Occipital lobe (tissue), 3 donors: ENCODE measurements at places on chromosomes 3 and 15. TPM values are rescaled to one million over a fixed set of nuclear protein-coding genes. Genes with fewer than 3 reads are reported as not detected.

DNA sequence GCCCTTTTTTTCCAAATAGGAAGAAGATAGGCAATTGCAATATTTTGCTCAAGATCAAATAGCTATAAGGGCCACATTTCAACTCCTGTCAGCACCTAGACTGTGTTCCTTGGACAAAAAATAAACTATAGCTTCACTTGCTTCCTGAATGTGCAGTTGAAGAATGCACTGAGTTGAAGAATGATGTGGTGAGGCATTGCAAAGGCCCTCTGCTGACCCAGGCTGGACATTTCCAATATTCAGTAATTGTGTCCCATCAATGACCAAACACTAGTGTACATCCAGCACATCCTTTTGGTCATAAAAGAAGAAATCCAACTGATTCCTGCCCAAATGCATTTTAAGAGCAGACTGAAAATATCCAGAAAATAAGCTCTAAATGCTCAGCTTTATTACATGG lies 424.8 kb upstream of the TGFBR2 start:
- no peak for DNase-seq

- no peak for DNase-seq
These were observed 1353.1 kb downstream of the ZPLD1 start for GRCh38 chr3:103787879-103788278.

DNA sequence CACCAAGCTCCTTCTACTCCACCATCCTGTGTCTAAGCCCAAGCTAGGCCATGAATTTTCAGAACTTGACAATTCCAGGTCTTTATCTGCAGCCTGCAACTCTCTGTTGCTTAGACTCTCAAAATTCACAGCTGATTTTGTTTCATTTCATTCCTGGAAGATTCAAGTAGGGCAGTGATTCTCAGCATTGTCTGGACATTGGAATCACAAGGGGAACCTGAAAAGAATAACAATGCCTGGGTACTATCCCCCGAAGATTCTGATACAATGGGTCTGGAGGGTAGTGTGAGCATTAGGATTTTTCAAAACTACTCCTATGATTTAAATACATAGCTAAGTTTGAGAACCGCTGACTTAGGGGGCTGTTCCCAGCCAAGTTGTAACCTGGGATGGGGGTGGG lies 534.7 kb upstream of the IL12A start:
- no peak for DNase-seq

DNA sequence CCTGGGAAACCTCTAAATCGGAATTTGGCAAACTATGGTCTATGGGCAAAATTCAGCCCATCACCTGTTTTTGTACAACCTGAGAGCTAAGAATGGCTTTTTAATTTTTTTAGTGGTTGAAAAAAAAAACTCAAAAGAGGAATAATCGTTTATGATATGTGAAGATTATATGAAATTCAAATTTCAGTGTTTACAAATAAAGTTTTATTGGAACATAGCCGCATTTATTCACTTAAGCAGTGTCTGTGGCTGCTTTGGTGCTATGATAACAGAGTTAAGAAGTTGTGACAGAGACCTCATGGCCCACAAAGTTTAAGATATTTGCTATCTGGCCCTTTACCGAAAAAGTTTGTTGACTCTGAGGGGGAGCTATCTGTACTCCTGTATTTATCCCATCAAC lies 36.4 kb upstream of the LACTB start:
- DNase-seq = no peak

DNA sequence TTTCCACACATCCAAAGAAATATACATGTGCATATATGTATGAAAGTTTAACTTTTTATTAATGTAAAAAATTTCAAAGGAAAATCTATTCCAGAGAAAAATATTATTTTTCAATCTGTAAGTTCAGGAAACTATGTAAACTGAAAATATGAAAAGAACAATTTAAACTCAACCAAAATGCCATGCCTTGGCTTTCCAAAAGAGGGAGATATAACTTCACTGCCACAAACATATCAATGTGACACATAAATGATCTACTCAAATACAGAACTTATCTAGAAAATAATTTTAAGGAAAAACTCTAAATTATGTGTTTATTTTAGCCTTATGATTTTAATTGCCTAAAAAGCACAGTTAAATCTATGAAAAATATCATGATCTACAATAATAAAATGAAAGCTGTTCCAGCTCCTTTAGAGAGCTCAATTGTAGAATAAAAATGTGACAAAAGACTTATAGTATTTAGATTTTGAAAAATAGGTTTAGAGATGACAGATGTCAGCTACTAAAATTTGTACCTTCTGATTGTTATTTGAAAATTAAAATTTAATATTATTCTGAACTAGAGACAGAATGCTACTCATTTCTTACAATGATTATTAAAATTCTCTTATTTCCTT lies 94.8 kb downstream of the GBE1 start:
- DNase-seq = no peak

DNA sequence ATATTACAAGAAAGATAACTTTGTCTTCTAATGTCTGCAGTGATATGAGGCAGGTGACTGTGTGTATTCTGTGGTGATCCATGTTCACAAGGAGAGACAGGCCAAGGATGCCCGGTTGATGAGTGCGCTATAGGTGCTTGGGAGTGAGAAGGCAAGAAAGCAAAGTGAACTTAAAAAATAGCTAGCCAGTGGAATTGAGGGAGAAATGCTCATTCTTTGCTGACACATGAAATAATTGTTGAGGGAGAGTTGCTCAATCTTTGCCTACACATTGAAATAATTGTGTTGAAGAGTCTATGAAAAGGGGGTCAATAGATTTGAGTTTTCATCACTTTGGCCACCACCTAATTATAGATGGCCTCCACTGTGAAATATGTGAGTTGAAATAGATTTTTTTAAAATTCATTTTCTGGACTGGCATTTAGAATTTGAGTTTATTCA lies 156.3 kb downstream of the LPP start:
- DNase-seq = no peak

- no peak for DNase-seq
These were observed 780.8 kb upstream of the GOLIM4 start for GRCh38 chr3:168876346-168877035.

GRCh38 chr15:100730655-100731266 lies 128.4 kb downstream of the ASB7 start:
- DNase-seq = no peak

DNA sequence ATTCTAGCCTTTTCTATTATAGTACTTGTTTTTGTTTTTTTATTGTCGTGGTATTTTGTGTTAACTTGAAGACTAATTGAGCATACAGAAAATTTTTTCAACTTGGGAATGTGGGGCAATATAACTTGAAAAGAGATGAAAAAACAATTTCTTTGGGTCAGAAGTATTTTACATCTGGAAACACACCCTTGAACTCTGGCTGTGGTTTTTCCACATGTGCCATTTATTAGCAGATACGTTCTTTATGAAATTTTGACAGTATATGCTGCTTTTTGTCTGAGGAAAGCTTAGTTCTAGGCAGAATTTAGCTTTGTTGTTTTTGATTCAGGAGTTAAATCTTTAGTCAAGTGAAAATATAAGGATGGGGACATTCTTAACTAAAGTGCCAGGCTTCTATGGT lies 44.7 kb downstream of the TCF12 start:
- no peak for DNase-seq

DNA sequence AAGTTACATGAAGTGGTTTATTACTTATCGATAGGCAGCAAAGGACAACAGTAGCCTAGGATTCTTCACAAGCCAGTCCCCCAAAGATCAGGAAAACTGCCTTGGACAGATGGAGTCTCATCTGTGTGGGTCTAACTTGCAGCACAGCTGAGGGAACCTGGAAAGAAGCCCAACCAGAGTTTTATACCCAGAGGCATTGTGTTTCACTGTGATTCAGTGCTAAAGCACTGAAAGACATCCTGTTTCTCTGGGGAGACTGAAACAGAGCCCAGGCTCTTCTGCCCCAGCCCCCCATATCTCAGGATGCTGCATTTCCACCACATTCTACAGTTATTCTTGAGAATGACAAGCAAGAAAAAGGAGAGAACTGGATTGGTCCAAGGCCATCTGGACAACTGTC lies 48.2 kb upstream of the PYDC2 start:
- DNase-seq = peak; percentile 27

DNA sequence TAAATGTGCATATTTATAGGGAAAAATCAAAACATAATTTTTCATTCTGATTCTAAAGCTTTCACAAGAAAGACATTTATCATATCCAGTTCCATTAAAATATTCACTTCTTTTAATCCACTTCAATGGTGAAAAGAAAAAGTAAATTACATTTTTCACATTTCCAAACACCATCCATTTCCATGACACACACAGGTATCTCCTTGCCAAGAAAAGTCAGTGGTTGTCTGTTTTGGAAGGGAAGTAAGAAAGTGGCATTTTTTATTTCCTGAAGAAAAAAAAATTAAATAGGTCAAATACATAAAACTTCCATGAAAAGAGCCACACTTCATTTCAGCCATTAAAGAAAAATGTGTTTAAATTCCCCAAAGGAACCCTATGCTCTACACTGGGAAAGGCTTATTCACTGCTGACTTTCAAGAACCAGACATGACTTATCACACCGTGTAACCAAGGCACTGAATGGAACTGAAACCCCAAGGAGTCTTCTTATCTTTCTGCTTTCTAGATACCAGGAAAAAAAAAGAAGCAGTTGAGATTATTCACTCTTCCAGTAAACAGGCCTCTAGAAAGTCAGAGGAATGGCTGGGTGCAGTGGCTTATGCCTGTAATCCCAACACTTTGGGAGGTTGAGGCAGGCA lies 44.5 kb downstream of the OSBPL10 start:
- DNase-seq = no peak

- DNase-seq = no peak
These were observed 15.4 kb downstream of the MYH15 start for GRCh38 chr3:108494906-108495531.

GRCh38 chr3:129599073-129599472 lies 7.4 kb downstream of the PLXND1 start:
- DNase-seq = no peak

DNA sequence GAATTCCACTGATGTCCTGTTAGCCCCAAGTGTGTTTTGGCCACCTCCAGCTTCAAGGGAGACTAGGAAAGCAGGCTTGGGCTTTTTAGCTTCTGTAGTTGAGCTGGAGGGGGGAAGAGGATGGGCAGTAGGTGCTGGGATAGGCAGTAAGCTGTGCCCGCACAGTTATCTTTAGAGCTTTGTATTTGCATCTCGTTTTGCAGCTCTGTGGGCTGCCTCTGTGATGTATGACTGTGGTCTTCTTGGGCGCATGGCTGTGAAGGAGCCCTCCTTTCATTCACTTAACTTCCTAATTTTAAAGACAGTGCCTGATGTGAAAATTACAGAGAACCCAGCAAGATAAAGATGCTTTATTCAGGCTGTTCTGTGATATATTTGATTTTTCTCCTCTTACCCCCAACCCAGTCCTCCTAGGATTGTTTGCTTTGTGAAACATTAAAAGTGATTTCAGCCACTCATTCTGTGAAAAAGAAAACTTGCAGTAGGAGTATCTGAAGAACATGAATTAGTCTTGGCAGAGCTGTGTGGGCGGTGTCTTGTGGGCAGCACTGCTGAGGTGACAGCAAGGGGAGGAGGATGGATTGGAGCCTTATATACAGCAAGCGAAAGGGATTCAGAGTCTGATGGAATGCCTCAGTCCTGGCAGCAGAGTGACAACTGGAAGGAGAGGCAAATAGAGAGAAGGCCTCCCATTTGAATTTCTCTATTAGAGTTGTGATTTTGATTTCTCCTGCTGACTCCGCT lies 74.3 kb downstream of the LARS2 start:
- peak; percentile 47 for DNase-seq

DNA sequence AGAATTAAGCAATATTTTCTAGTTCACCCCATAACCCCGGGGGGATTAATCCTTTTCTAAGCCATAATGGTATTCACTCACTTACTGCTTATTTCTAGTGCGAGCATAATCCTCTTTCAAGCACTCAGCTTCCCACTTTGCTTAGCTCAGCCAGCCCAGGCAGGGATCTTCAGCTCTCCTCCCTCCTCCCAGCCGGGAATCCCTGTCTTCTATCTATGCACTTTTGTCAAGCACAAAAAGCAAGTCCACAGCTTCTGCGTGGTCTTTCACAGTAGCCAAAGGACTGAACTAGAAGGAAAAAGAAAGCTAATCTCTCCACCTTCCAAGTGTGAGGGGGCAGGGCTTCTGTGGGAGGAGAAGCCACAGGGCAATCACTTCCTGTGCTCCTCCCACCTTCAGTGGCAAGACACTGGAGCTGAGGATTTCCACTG lies 62.8 kb downstream of the PEX5L start:
- peak; percentile 22 for DNase-seq

- no peak for DNase-seq
These were observed 31.1 kb downstream of the ACAN start for GRCh38 chr15:88834211-88834812.

DNA sequence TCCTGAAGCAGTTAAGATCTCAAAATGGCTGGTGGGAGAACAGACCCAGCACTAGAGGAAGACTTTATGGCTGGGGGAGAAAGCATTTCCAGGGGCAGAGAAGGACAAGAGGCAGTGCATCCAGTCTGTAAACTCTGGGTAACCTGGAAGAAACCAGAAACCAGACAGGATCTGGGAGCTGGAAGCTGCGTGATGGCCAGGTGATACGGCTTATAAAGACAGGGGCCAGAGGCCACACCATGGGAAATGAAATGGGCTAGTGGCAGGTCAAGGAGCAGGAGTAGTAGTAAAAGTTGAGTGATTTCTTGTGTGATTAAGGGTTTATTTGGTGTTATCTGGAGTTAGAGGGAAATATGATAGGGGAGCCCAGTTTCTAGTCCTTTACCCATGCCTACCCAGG lies 144.7 kb upstream of the ARRDC4 start:
- DNase-seq = no peak

DNA sequence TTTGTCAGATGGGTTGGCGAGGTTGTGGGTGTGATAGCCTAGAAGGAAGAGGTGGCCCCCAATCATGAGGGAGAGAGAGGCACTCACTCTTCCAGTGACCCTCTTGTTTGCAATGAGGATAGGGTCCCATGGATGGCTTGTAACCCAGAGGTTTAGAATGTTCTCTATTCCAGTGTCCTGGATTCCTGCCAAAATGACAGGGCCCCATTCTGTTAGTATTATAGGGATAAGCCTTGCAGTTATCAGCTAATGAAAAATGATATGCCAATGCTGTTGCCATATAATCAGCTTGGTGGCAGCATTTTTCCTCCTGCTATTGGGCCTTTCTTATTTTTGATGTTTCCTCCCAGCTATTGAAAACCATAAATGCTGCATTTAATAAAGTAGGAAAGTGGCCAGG lies 23.3 kb upstream of the SENP7 start:
- DNase-seq = no peak

- no peak for DNase-seq
These were observed 73.8 kb downstream of the IQSEC1 start for GRCh38 chr3:12999147-13000140.

- DNase-seq = peak; percentile 32
These were observed 534 bp downstream of the FRMD5 start for GRCh38 chr15:44194323-44195150.

DNA sequence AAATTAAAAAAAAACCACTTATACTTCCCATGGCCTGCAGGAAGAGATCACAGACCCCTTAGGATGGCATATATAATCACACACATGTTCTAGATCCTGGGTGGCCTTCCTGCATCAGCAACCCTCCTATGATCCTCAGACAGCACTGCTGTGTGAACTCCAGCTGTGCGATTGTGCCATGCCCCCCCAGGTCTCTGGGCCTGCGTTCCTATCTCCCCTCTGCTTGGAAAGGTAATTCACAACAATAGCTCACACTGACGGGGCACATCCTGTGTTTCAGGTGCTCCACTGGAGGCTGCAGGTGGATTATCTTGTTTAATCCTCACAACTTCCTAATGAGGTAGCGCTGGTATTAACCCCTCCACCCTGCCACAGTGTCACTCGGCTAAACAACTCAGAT lies 71.2 kb upstream of the GLCE start:
- no peak for DNase-seq

The UACA gene
- total RNA-seq = 64.3 TPM

The C3orf70 gene
- 26.8 TPM for total RNA-seq

The SEMA6D gene
- 49.8 TPM for total RNA-seq

The ANKRD63 gene
- not detected for total RNA-seq

The TICRR gene
- total RNA-seq = 0.62 TPM

The SH2D7 gene
- total RNA-seq = not detected
